Hematopoietic multipotent progenitor cell (in vitro differentiated cells): ENCODE measurements at places on chromosomes 11 and 22. TPM values are rescaled to one million over a fixed set of nuclear protein-coding genes. Genes with fewer than 3 reads are reported as not detected.

- no peak for DNase-seq
Observed at GRCh38 chr22:37196539-37197450, 8.7 kb upstream of the C1QTNF6 start.

The ATG13 gene
- 55.2 TPM for total RNA-seq

DNA sequence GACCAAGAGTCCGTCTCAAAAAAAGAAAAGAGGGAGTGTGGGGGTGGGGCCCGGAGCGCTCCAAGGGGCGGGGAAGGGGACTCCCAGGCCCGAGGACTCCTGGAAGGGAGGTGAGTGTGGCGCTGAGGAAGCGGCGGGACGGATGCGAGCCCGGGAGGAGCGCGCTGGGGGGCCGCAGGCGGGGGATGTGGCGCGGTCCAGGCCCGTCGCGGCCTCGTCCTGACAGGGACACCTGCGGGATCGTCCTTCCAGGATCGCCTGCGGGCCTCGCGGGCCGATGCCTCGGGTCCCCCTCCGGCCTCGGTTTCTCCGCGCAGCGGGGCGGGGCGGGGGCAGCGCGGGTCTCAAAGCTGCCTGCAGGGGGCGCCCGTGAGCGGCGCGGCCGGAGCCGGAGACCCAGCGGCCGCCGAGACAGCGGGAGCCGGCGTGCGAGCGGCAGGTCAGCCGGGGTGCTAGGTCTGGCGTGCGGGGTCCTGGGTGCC is 3.8 kb upstream of the ADORA2A start:
- peak; percentile 39 for DNase-seq

DNA sequence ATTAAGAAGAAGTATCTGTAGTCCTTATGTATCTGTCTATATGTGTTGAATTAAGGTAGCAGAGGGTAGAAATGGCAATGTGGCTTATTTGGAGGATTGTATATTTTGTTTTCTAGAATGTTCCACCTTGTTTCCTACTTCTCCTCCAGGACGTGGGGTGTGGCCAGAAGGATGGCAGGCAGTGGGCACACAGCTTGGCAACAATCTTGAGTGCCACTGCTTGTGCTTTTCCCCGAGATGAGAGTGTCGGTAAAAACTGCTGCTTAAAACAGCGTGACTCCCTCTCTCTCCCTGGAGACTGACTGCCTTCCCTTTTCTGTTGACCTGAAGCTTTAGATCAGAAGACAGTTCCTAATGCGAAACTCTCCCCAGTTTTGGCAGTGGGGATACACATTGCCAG is 61.2 kb downstream of the FAT3 start:
- DNase-seq, result no peak

DNA sequence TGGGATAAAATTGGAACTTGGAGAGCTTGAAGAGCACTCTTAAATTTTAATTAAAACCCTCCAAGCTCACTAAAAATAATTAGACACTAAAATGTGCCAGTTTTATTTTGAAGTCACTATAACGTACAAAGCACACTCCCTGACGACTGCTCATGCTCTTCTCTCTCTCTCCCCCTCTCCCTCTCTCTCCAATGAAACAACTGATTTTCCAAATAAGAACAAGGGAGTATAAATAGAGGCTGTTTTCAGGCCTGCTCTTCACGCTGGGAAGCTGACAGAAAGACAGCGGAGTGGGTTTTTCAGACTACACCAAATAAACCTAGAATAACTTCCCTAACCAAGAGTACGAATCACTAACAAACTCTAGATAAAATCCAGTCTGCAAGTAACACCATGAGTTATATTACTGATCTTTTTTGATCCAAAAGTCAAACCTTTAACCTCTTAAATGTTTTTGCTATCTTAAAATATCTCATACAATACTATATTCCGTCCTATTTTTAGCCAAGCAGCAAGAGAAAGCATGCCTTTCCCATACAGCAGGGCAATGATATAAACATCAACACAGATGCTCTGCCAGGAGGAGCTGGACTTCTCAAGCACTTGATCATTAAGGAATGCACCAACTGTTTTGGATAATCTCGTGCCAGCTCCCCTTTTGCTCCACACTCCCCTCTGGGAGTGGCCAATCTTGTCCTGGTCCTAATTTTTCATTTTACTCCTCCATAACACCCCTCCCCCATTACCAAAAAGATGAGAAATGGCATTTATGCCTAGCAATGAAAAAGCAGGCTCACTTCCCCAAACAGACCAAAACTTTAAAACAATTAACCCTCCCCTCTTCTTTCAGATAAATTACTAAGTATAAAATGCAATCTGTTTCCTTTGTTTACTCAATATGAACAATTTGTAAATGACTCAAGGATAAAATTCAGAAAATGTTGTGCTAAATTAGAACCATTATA is 116.9 kb downstream of the SOX6 start:
- no peak for DNase-seq

The SORL1 gene
- total RNA-seq, result 260 TPM

GRCh38 chr11:32421992-32422391 is 13.3 kb downstream of the WT1 start:
- DNase-seq, result no peak

DNA sequence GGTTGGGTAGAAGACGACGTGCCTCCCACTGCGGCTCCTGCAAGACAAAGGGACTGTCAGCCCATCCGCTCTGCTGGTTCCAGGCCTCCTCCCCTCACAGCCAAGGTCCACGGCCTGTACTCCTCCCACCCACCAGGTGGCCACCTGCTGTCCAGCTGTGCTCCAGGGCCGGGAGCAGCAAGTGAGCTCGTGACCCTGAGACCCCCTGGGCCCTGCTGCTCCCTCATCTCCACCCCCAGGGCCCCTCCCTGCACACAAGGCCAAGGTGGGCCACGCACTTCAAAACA is 27.4 kb downstream of the TSPAN4 start:
- no peak for DNase-seq

The FAM76B gene
- 19.9 TPM for total RNA-seq

DNA sequence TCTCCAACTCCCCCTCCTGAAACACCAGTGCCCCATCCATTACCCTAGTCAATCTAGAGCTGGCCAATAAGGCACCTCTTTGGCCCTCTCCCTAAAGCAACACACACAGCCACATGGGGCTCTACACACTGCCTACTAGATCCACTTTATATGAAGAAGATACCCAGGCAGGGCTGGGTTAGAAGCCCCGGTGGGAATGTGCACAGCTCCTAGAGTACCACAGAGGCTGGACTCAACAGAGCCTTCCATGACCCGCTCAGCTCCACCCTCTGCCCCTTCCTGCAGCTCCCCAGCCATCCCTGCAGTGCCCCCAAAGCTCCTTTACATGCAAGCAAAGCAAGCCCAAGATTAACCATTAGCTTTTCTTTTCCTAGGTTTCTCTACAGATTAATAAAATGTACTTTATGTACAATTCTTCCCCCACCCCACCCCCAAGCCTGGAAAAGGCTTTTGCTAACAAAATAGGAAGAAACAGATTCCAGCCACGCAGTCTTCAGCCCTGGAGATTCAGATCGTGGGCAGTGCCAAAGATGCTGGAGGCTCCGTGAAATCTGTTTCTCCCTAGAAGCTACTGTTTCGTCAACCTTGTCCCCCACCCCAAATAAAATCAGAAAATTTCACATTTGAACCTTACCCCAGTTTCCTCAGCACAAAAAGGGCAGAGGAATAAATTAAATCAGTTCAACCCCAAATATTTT is 51.8 kb downstream of the IGSF9B start:
- no peak for DNase-seq

- DNase-seq, result peak; percentile 44
Observed at GRCh38 chr11:132093536-132094259, 723.3 kb downstream of the NTM start.

GRCh38 chr22:37169406-37169805 is 18.6 kb downstream of the C1QTNF6 start:
- DNase-seq, result no peak

GRCh38 chr11:15737320-15737719 is 619.0 kb downstream of the SOX6 start:
- no peak for DNase-seq

The OR52I1 gene
- total RNA-seq, result not detected

DNA sequence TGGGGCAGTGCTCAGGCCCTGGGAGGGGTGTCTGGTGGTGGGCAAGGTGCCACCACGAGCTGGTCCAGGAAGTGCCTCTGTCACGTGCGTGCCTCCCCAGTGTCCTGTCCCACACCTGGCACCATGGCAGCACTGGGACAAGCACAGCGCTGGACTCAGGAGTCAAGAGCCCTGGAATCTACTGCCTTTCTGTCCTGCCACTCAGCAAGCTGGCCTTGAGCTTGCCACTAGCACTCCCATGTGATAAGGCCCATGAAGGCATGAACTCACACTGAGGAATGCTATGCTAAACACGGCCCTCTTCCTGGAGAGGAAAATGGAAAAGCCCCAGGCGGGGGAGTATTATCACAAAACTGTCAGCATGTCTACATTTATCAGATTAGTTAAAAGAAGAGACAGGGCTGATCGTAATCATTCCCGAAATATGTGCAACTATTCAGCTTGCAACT is 50.7 kb upstream of the SLC35C1 start:
- no peak for DNase-seq

The OR51E1 gene
- not detected for total RNA-seq

The MMP1 gene
- total RNA-seq, result not detected

GRCh38 chr11:108904480-108904879 is 239.6 kb downstream of the DDX10 start:
- no peak for DNase-seq

The C1QTNF4 gene
- 97.2 TPM for total RNA-seq

The VPREB1 gene
- total RNA-seq, result 3.5 TPM

The PTPRCAP gene
- 230 TPM for total RNA-seq

- DNase-seq, result no peak
Observed at GRCh38 chr11:65960824-65961266, 689 bp upstream of the SART1 start.

- DNase-seq, result no peak
Observed at GRCh38 chr22:33697640-33698039, 222.6 kb downstream of the LARGE1 start.

GRCh38 chr11:72633068-72633467 is 41.2 kb downstream of the PDE2A start:
- DNase-seq, result no peak

DNA sequence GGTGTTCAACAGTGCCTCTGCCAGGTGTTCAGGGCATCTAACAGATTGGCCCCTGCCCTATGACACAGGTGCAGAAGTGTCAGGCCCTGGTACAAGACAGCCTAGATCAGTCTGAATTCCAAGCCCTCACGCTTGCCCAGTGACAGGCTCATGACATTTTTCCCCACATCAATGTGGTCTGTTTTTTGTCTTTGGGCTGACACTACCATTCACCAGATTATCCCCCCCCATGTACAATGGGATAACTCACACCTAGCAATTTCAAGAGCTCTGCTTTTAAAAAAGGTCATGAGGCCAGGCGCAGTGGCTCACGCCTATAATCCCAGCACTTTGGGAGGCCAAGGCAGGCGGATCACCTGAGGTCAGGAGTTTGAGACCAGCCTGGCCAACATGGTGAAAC is 155.5 kb upstream of the PITPNB start:
- DNase-seq, result no peak

The CFAP300 gene
- total RNA-seq, result not detected

GRCh38 chr22:38107692-38108515 is 2.6 kb downstream of the BAIAP2L2 start:
- no peak for DNase-seq

GRCh38 chr22:46841522-46841921 is 79.1 kb downstream of the TBC1D22A start:
- no peak for DNase-seq

The LDLRAD3 gene
- 2.2 TPM for total RNA-seq

- no peak for DNase-seq
Observed at GRCh38 chr11:127023991-127024390, 23.4 kb upstream of the KIRREL3 start.

GRCh38 chr11:117960406-117960805 is 25.8 kb upstream of the IL10RA start:
- DNase-seq, result no peak

- DNase-seq, result no peak
Observed at GRCh38 chr22:32723643-32724042, 77.9 kb upstream of the TIMP3 start.

DNA sequence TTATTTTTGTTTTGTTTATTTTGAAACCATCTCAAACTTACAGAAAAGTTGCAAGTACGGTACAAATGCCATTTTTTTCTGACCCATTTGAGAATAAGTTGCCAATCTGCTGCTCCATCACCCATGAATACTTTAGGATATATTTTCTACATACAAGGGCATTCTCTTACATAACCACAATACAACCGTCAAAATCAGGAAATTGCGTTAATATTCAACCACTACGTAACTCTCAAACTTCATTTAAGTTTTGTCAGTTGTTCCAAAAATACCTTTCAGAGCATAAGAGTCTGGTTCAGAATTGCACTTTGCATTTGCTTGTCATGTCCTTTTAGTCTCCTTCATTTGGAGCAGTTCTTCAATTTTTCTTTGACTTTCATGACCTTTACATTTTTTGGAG is 194.3 kb upstream of the BDNF start:
- DNase-seq, result no peak

DNA sequence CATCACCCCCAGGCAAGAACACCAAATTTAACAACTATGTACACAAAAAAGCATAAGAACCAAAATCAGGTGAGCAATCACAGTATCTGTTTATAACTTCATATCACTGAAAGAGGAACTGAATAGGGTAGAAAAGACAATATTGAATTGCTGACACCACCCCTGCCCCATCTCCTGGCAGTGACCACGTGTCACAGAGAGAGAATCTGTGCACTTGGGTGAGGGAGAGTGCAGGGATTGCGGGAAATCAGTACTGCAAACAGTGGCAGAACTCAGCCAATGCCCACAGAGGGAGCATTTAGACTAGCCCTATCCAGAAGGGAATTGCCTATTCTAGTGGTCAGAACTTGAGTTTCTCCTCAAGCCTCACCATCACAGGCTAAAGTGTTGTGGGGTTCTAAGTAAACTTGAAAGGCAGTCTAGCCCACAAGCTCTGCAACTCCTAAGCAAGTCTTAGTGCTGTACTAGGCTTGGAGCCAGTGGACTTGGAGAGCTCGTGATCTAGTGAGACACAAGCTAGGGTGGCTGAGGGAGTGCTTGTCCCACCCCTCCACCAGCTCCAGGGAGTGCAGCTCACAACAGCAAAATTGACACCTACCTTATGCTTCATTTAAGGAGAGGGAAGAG is 82.8 kb upstream of the PTH start:
- DNase-seq, result no peak

The MRPL17 gene
- total RNA-seq, result 16.2 TPM
